ENCODE measurements at places on chromosomes 5 and 9.
A peak's percentile ranks its signal among the peaks of the same experiment; 100 is the strongest.

DNA sequence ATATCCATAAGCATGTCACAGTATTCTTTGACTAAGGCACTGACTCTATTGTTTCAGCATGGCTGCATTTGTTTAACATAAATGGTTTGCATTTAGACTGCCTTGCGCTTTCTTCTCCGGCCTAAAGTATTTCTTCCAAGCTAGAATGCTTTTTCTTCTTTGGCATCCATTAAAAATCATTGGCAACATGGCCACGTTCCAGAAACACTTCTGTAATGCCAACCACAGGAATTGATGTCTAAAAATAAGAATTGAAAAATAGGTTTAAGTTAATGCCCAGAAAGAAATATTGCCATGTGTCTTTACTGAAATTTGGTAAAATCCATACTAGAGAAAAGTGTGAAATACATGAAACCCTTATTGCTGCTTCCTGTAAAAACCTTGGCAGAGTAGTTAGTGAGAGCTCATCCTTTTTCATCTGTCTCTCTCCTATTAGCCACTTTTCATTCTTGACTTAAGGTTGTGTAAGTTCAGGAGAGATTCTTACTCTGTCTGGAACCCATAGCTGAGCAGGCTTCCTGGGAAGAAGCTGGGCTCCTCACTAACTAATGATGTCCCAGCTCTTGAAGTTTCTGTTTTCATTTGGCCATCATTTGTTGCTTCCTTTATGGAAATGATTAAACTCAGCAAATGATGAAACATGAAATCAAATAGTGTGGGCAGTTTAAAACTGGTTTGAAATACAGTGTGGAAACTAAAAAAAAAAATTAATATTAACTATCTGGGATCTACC is 58.2 kb upstream of the RPS23 start:
- DNase-seq: no peak

GRCh38 chr5:31047007-31047406 is 146.5 kb upstream of the CDH6 start:
- DNase-seq: no peak

- DNase-seq: no peak
Observed at GRCh38 chr9:123000371-123001068, 32.9 kb upstream of the GPR21 start.

DNA sequence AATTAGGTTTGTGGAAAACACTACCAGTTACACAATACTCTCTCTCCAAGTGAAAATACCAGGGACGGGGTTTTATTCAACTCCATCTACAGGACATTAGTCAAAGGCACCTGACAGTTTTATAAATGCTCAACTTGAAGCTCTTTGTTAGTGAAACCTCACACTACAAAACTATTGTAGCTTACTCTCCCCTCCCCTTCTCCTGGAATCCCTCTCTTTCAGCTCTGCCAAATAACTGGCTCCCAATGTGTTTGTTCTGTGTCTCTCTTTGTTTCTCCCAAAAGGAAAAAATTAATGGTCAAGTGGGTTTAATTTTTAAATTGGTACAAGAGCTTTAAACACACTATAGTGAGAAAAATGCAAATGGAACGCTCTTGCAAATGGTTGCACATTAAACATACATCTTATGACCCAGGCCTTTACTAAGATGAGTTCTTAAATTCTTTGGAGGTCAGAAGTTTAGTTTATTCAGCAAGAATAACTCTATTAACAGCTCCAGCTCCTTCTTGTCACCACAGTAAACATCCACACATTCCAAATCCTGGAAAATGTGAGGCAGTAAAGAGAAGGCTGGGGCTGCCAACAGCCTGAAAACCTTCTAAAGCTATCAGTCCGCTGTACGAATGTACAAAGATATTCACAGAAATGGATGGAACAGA is 48.4 kb downstream of the ZNF608 start:
- DNase-seq: no peak

DNA sequence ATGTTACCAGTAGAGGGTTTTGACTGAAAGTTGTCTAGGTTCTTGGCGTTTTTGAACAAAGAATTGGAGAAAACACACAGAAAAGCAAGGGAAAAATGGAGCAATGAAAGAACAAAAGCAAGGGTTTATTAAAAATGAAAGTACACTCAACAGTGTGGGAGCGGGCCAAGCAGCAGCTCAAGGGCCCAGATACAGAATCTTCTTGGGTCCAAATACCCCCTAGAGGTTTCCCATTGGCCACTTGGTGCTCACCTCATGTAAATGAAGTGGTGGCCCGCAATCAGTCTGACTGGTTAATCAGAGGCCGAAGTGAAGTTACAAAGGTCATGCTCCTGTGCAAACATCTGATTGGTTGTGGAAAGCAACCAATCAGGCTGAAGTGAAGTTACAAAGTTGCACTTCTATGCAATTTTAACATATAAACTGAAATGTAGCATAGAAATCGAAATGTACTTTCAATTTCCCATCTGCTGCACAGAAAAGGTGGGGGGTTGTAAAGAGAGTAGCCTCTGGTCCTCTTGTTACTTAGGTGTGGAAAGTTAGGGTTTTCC is 1.9 kb upstream of the GM2A start:
- DNase-seq: peak; percentile 23

DNA sequence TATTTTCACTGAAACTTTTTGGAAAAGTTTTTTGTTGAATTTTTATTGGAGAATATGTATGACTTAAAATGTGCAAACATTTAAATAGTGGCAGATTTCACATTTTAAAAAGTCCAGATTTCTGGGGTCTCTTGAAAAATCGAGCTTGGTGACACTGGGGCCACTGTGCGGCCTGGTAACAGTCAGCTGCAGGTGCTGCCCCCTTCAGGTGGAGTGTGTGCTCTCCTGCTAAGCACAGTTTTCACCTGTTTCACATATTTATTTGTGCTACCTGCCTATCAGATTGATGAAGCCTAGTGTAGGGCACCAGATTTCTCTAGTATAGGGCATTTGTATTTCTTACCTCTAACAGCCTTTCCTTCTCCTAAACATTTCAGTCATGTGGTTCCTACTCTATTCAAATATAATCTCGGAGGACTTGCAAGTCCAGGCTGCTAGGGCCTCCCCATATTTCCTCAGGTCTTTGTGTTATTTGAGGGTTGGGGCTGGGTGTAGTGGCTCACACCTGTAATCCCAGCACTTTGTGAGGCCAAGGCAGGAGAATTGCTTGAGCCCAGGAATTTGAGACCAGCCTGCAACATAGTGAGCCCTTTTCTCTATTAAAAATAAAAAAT is 95.8 kb upstream of the KLF9 start:
- DNase-seq: no peak

DNA sequence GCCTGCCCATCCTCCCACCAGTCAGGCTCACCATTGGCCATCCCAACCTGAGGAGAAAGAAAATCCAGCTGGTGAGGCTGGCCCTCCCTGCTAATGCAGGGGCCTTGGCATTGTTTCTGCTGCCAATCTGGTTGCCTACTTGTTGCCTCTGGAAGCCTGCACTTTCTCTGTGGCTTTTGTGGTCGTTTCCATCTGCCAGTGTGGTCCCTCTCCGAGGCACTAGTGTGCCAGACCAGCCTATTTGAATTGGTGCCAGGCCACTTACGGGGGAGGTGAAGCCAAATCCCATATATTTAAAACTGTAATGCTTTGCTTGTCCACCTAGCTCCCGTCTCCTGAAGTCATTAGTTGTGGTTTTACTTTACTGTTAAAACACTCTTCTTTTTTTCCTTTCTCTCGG is 213.4 kb upstream of the ADAMTSL1 start:
- DNase-seq: no peak

GRCh38 chr5:72518001-72518683 is 10.9 kb upstream of the ZNF366 start:
- DNase-seq: no peak

GRCh38 chr9:101027236-101027635 is 1.3 kb upstream of the PLPPR1 start:
- no peak for DNase-seq

GRCh38 chr5:59547731-59548130 is 345.8 kb downstream of the PDE4D start:
- DNase-seq: no peak

DNA sequence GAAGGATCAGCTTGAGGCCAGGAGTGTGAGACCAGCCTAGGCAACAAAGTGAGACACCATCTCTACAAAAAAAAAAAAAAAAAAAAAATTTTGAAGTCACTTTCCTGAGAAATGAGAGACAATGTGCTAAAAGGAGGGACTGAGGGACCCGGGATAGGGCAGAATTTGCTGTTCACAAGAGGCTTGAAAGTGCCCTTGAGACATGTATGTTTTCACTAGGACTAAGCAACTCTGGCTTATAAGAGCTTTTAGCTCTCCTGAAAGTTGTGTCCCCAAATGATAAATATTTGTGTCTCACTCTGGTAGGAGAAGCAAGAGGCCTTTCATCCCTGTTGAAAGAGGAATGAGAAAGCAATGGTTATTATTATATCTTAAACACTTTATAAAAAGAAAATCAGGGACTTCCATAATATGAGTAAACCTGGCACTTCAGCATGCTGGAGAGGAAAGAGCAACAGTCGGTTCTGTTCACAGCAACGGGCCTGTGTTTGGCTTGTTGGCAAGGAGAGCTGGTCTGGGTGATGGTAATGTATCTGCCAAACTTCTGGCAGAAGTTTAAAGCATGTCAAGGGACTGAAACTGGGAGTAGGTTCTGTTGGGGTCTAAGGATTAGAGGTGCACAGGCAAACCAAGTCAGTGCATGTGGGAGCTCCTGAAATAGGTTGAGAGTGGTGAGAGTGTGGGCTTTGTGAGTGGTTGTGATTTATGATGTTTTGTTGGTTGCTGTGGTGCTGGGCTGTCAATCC is 32.2 kb downstream of the ENTREP1 start:
- no peak for DNase-seq

DNA sequence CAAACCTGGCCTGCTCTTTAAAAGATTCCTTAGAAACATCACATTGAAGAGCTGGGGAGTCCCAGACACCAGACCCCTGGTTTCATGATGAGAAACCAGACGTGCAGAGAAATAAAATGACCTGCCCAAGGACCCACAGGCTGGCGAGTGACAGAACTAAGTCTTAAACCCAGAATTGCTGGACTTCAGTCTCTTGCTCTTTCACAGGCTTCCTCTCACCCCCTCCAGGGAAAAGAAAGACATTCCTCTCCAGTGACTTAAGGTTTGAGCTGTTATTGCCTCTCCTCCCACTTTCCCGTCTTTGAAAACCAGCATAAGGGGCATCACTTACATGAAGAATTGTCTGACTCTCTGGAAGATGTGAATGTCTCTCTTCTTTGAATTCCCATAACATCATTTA is 535.2 kb downstream of the IRX1 start:
- DNase-seq: no peak

DNA sequence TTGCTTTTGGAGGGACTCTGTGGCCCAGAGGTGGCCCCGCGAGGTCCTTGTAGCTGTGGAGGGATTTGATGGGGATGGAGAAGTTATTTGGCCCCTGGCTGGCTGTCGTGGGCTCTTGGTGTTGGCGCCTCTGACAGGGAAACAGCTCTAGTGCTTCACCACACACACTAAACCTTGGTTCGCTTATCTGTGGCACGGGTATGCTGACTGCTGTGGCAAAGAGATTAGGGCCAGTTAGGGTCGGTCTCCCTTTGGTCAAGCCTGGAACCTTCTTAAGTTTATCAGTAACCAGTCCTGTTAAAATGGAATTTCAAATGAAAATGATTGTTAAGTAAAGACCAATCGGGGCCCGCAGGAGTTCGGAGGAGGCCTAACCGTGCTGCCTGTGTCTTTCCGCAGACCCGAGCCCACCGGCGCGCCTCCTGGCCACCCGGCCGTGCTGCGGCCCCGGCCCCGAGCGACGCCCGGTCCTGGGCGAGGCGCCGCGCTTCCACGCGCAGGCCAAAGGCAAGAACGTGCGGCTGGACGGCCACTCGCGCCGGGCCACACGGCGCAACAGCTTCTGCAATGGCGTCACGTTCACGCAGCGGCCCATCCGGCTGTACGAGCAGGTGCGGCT is 28.4 kb downstream of the NEURL1B start:
- DNase-seq: no peak

GRCh38 chr5:125575891-125576505 is 829.6 kb upstream of the ZNF608 start:
- no peak for DNase-seq

DNA sequence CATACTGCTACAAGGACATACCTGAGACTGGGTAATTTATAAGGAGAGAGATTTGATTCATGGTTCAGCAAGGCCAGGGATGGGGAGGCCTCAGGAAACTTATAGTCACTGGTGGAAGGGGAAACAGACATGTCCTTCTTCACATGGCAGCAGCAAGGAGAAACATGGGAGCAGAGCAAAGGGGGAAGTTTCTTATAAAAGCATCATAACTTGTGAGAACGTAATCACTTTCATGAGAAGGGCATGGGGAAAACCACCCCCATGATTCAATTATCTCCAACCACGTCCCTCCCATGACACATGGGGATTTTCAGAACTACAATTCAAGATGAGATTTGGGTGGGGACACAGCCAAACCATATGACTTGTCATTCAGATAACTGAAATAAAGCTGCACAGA is 100.9 kb downstream of the ST8SIA4 start:
- DNase-seq: no peak

GRCh38 chr5:61811052-61811451 is 479.0 kb downstream of the ZSWIM6 start:
- no peak for DNase-seq

GRCh38 chr5:19706776-19707175 is 281.2 kb downstream of the CDH18 start:
- no peak for DNase-seq

GRCh38 chr5:175687231-175687701 is 29.4 kb downstream of the HRH2 start:
- DNase-seq: no peak

DNA sequence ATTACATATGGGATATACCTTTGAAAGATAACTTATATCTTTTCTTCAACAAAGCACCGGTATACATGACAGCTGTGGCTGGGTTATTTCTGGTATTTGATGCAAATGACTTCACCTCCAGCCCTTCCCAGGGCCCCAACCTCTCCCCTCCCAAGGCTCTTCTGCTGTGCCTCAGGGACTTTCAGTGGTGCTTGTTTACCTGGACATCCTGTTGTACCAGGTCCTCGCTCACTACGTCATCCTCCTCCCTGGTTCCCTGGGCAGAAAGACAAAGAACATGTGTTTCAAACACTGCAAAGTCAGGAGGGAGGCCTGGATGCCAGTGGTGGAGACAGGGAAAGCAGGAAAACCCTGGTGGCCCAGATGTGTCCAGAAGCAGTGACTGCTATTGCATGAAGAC is 23.4 kb downstream of the ANXA6 start:
- DNase-seq: no peak

- DNase-seq: peak; percentile 10
Observed at GRCh38 chr5:151523335-151523734, 67.8 kb downstream of the FAT2 start.

GRCh38 chr5:94366811-94367210 is 251.6 kb downstream of the KIAA0825 start:
- DNase-seq: no peak

DNA sequence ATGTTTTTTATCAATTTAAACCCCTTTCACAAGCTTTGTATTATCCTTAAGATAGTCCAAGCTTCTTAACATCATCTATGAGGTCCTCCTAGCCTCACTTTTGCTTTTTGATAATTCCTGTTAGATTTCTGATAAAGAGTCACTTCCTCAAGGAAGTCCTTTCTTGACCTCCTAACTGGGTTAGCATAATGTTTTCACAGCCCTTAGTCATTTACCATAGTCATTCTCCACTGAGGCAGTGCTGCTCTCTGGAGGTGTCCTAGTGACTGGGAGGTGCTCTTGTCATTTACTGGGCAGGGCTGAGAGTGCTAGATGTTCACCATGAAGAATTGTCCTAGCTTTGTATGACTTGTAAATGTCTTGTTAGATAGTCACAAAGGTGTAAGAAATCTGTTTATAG is 26.4 kb downstream of the TNPO1 start:
- DNase-seq: no peak

GRCh38 chr5:14168144-14168792 is 25.1 kb downstream of the TRIO start:
- DNase-seq: no peak

- DNase-seq: no peak
Observed at GRCh38 chr5:164000819-164001218, 495.4 kb downstream of the MAT2B start.

- no peak for DNase-seq
Observed at GRCh38 chr5:417301-418161, 25.4 kb upstream of the EXOC3 start.
